ENCODE measurements at places on chromosomes 4 and X. TPM values are rescaled to one million over a fixed set of nuclear protein-coding genes. Genes with fewer than 3 reads are reported as not detected.

- DNase-seq: no peak
- no peaks in the 10 kb centered on the region for H3K4me1 ChIP-seq
- no peaks in the 10 kb centered on the region for H3K36me3 ChIP-seq
- no peak overlapping the region for H3K4me3 ChIP-seq
Measured at GRCh38 chr4:185837415-185838103, 25.6 kb upstream of the SORBS2 start.

GRCh38 chr4:98780926-98781325, 122.5 kb upstream of the TSPAN5 start:
- no peaks in the 10 kb centered on the region for H3K36me3 ChIP-seq
- no peak for DNase-seq
- H3K27ac ChIP-seq: no peak overlapping the region
- no peaks in the 10 kb centered on the region for H3K27me3 ChIP-seq
- H3K4me1 ChIP-seq: no peaks in the 10 kb centered on the region
- H3K4me3 ChIP-seq: no peak overlapping the region

GRCh38 chr4:159358226-159358625, 255.3 kb downstream of the RAPGEF2 start:
- DNase-seq: no peak
- H3K36me3 ChIP-seq: peaks cover 80% of the 10 kb centered on the region
- H3K27ac ChIP-seq: no peak overlapping the region
- no peaks in the 10 kb centered on the region for H3K27me3 ChIP-seq
- no peaks in the 10 kb centered on the region for H3K4me1 ChIP-seq

DNA sequence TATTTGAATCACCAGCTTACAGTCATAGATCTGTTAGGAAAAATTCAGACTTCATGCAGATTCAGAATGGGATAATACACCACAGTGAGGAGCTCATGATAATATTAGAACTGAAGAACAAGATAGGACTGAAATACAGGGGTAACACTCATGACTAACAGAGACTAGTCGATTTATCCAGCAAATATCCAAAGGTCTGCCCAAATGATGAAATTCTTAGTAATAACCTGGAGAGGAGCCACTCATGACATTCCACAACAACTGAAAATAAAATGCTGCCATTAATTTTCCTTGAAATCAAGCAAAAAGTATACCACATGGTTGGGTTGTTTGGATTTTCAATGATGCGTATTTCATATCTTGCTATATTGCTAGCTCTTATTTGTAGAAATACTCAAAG, 903.7 kb upstream of the ADGRL3 start:
- H3K4me1 ChIP-seq: no peaks in the 10 kb centered on the region
- no peaks in the 10 kb centered on the region for H3K27me3 ChIP-seq
- DNase-seq: no peak
- H3K4me3 ChIP-seq: no peak overlapping the region
- H3K27ac ChIP-seq: no peak overlapping the region

GRCh38 chr4:155904331-155904730, 835 bp downstream of the TDO2 start:
- H3K27ac ChIP-seq: no peak overlapping the region
- H3K36me3 ChIP-seq: no peaks in the 10 kb centered on the region
- H3K27me3 ChIP-seq: no peaks in the 10 kb centered on the region
- no peak for DNase-seq
- no peak overlapping the region for H3K4me3 ChIP-seq

DNA sequence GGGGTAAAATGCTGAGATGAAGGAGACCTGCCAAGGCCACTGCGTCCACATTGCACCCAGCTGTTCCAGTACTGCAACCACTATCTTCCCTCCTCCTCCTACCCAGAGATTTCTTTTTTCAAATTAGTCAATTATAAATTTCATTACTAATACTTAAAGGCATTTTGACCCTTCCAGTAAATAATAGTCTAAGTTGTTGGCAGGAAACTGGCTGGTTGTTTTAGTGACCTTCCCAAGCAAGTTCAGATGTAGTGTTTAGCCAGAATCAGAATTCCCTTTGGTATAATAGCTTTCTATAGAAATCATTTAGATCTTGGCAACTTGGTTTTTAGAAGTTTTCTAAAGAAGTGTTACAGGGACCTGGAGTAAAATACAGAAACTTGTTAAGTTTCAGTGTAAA, 66.0 kb downstream of the AASDH start:
- no peaks in the 10 kb centered on the region for H3K36me3 ChIP-seq
- no peak overlapping the region for H3K4me3 ChIP-seq
- no peak overlapping the region for H3K27ac ChIP-seq
- no peaks in the 10 kb centered on the region for H3K4me1 ChIP-seq
- no peak for DNase-seq

- no peak overlapping the region for H3K4me3 ChIP-seq
- H3K27ac ChIP-seq: no peak overlapping the region
- H3K4me1 ChIP-seq: no peaks in the 10 kb centered on the region
- no peaks in the 10 kb centered on the region for H3K36me3 ChIP-seq
- DNase-seq: no peak
Measured at GRCh38 chr4:85826060-85826678, 351.2 kb downstream of the ARHGAP24 start.

DNA sequence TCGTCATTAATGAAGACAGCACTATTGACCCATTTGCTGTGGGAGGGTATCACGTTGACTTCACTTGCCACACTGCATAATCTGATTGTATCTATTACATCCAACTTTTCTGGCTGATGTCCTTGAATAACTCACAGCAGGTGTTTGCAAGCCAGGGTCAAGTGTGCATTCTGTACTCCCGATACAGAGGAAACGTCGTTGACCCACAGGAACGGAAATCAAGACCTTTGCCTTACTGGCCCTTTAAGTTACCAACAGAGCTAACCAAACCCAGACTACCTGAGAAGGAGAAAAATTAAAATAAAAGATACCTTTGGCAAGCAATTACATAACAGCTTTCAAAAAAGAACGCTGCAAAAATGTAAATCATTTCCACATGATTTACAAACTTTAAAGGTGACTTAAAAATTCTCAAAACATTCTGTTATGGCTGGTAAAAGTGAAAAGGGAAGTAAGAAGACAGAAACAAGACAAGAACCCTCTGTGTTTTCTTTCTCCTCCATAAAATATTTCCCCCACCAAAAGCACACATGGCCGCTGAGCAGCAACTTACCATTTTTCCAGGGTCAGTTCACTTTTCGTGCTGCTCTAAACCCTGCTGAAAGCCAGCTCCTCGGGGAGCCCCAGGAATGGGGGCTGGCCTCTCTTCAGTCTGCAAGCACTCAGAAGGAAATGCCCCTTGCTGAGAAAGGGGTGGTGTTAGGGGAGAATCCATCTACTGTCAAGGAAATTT, 6.5 kb upstream of the SHISA3 start:
- no peak overlapping the region for H3K27ac ChIP-seq
- H3K27me3 ChIP-seq: peaks cover 12% of the 10 kb centered on the region
- no peak overlapping the region for H3K4me3 ChIP-seq
- DNase-seq: no peak
- no peaks in the 10 kb centered on the region for H3K4me1 ChIP-seq

- peaks cover 23% of the 10 kb centered on the region for H3K4me1 ChIP-seq
- no peaks in the 10 kb centered on the region for H3K27me3 ChIP-seq
Measured at GRCh38 chr4:140151699-140152012, 2.3 kb downstream of the MAML3 start.

GRCh38 chrX:128781506-128781905, 729.3 kb upstream of the ACTRT1 start:
- H3K27ac ChIP-seq: no peak overlapping the region
- DNase-seq: no peak
- H3K4me1 ChIP-seq: no peaks in the 10 kb centered on the region
- no peaks in the 10 kb centered on the region for H3K27me3 ChIP-seq

- no peak overlapping the region for H3K27ac ChIP-seq
- H3K4me3 ChIP-seq: no peak overlapping the region
- H3K27me3 ChIP-seq: no peaks in the 10 kb centered on the region
- H3K36me3 ChIP-seq: no peaks in the 10 kb centered on the region
- no peak for DNase-seq
- no peaks in the 10 kb centered on the region for H3K4me1 ChIP-seq
Measured at GRCh38 chrX:110276778-110277177, 41.1 kb downstream of the AMMECR1 start.

- no peaks in the 10 kb centered on the region for H3K27me3 ChIP-seq
- peak; percentile 63 for DNase-seq
- no peak overlapping the region for H3K27ac ChIP-seq
- no peaks in the 10 kb centered on the region for H3K4me1 ChIP-seq
- H3K36me3 ChIP-seq: no peaks in the 10 kb centered on the region
- no peak overlapping the region for H3K4me3 ChIP-seq
Measured at GRCh38 chr4:138348055-138348454, 105.9 kb upstream of the SLC7A11 start.

GRCh38 chr4:85218756-85219155, 252.3 kb upstream of the WDFY3 start:
- H3K27ac ChIP-seq: no peak overlapping the region
- H3K36me3 ChIP-seq: no peaks in the 10 kb centered on the region
- DNase-seq: no peak
- H3K4me1 ChIP-seq: no peaks in the 10 kb centered on the region
- H3K27me3 ChIP-seq: no peaks in the 10 kb centered on the region
- H3K4me3 ChIP-seq: no peak overlapping the region

GRCh38 chr4:136319789-136320464, 1212.4 kb downstream of the PCDH18 start:
- DNase-seq: no peak
- H3K27ac ChIP-seq: no peak overlapping the region
- no peaks in the 10 kb centered on the region for H3K27me3 ChIP-seq
- no peaks in the 10 kb centered on the region for H3K36me3 ChIP-seq

DNA sequence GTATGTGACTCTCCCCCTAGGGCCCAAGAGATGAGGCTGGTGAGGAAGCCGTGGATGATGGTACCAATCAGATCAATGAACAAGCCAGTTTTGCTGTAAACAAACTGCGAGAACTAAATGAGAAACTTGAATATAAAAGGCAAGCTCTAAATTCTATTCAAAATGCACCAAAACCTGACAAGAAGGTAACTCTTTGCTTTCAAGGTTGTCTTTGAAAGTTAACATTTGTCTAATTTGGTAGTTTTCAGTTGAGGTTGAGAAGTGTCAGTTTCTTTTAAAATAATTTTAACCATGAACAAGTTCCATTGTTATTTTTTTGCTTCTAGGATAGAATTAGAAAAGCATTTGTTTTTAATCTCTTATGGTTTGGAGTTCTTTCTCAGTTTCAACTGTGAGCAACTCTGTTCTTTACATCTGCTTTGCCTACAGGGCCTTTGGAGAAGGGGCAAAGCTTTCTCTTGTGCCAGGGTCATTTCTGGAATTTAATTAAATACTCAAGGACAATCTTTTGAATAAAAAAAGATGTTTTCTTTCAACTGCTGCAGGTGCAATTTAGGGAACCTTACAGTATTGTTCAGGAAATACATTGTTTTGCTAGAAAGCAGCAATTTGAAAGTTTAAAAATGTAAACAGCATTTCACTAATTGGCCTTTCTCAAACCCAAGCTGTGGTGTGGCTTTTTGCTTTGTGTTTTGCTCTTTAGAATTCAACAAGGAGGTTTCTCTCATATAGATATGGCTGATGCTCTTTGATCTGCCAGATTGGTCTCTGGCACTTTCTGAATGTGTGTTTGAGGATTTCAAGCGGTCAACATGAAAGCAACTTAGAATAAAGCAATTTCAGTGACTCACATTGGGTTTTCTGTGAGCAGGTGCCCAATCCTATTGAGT, 62.9 kb downstream of the LRP2BP start:
- H3K27me3 ChIP-seq: no peaks in the 10 kb centered on the region
- no peak overlapping the region for H3K4me3 ChIP-seq
- DNase-seq: no peak
- H3K4me1 ChIP-seq: no peaks in the 10 kb centered on the region

GRCh38 chr4:184448141-184448540, 26.2 kb downstream of the IRF2 start:
- no peaks in the 10 kb centered on the region for H3K27me3 ChIP-seq
- no peak overlapping the region for H3K4me3 ChIP-seq
- H3K27ac ChIP-seq: peak overlapping the region; percentile 71
- DNase-seq: no peak
- peaks cover 60% of the 10 kb centered on the region for H3K4me1 ChIP-seq

DNA sequence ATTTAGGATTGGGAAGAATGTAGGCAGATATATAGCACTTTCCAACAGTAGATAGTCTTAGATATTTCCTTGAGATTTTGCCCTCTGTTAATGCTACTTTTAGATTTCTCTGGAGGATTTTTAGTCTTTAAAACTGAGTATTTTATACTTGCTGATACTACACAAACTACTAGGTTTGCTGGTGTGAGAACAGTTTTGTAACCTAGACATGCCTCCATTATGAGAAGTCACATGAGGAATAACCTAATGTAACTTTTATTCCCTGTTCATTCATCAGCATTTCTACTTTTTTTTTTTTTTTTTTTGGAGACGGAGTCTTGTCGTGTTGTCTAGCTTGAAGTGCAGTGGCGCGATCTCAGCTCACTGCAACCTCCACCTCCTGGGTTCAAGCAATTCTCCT, 137.2 kb downstream of the RAPGEF2 start:
- H3K36me3 ChIP-seq: no peaks in the 10 kb centered on the region
- H3K4me3 ChIP-seq: peak overlapping the region; percentile 70
- peaks cover 55% of the 10 kb centered on the region for H3K4me1 ChIP-seq
- peak; percentile 36 for DNase-seq
- H3K27ac ChIP-seq: peak overlapping the region; percentile 92

DNA sequence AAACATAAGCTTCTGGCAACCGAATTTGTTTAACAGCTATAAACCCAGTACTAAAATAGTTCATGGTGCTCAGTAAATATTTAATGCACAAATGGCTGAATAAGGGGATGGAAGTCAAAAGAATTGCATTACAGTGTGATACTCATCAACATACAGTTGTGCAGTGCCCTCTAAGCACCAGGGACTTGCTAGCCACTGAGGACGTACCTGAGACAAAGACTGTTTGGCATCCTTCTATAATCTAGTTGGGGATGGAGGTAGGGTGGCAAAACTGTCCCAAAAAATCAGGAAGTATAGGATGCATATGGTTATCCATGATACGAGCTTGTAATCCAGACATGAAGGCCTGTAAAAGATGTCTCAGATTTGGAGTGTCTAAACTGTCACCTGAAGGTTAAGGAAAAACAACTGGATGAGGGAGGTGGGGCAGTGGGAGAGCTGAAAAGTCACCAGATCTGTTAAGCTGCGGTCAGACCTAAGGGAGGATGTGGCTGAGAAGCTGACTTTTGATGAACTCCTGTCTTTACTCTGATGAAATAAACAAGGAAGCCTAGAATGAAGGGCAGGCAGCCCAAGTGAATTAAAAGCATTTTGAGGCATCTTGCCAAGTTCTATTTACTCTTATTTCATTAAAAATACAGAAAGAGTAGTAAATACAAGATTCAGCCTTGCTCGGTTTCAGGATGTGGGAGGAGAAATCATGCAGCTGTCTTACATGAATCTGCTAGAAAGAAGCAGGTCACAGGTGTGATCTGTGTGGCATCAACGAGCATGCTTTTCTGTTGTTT, 12.0 kb upstream of the CD38 start:
- H3K27ac ChIP-seq: no peak overlapping the region
- H3K36me3 ChIP-seq: no peaks in the 10 kb centered on the region
- no peak overlapping the region for H3K4me3 ChIP-seq
- H3K27me3 ChIP-seq: no peaks in the 10 kb centered on the region
- H3K4me1 ChIP-seq: peaks cover 5% of the 10 kb centered on the region

GRCh38 chr4:102533904-102534303, 32.7 kb downstream of the NFKB1 start:
- peaks cover 92% of the 10 kb centered on the region for H3K36me3 ChIP-seq
- no peaks in the 10 kb centered on the region for H3K4me1 ChIP-seq
- no peak overlapping the region for H3K27ac ChIP-seq
- no peak overlapping the region for H3K4me3 ChIP-seq
- H3K27me3 ChIP-seq: no peaks in the 10 kb centered on the region

DRD5 gene
- not detected for polyA plus RNA-seq

PABPC5 gene
- polyA plus RNA-seq: not detected

MGARP gene
- polyA plus RNA-seq: 0.19 TPM

ZCCHC18 gene
- 0.03 TPM for polyA plus RNA-seq

MECP2 gene
- polyA plus RNA-seq: 9.6 TPM

REST gene
- 44.2 TPM for polyA plus RNA-seq

PWWP3B gene
- polyA plus RNA-seq: not detected

SYNPO2 gene
- not detected for polyA plus RNA-seq

FRMPD3 gene
- polyA plus RNA-seq: not detected

ADAM29 gene
- polyA plus RNA-seq: not detected
